ENCODE measurements at places on chromosomes 13 and 19.

- no peak for DNase-seq
These were observed 83.8 kb downstream of the CRYL1 start for GRCh38 chr13:20441879-20442278.

DNA sequence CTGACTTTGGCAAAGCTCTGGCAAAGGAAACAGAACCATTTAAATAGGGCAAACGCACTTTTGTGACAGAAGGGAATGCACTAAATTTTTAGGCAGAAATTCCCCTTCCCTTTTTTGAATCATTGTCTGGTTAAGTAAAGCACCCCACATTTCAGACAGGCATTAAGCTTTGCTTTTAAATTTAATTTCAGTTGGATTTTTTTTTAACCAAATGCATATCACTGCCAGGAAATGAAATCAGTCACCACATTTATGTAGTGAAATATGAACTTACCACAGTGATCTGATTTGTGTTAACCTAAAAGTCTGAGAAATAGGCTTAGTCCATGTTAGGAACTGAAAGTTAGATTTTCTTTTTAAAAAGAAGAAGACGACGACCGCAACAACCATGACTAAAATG is 10.8 kb downstream of the GPR183 start:
- DNase-seq = no peak

- DNase-seq = no peak
These were observed 10.6 kb upstream of the ZNF792 start for GRCh38 chr19:34974646-34975045.

DNA sequence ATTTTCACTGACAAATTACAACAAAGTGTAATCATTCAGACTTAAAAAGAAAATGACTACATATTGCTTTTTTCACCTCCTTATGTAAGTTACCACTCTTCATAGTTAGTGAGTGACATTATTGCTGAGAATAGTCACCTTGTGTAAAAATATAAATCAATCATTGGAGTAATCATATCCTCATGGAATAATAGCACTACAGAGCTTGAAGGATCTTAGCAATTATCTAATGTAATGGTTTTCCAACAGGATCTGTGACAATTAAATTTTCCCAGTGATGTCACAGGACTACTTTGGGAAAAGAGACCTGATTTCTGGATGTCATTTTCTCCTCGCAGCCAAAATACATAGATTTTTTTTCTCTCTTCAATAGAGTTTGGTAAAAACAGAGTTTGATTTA is 833.0 kb upstream of the PCDH9 start:
- DNase-seq = no peak

- no peak for DNase-seq
These were observed 9.5 kb upstream of the TIMM13 start for GRCh38 chr19:2436926-2437325.

DNA sequence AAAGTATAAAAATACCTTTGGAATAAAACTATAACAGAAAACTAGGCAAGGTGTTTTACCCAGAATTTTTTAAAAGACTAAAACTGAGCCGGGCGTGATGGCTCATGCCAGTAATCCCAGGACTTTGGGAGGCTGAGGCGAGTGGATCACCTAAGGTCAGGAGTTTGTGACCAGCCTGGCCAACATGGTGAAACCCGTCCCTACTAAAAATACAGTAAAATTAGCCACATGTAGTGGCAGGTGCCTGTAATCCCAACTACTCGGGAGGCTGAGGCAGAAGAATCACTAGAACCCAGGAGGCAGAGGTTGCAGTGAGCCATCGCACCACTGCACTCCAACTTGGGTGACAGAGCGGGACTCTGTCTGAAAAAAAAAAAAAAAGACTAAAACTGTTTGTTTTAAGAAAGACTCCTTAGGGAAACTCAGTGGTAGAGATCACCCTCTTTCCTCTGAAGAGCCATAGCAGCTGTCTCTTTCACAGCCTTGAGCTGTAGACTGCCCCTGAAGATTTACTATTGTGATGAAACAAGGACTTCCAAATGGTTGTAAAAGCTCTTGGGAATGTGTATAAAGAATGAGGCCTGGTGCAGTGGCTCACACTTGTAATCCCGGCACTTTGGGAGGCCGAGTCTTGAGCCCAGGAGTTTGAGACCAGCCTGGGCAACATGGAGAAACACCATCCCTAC is 14.7 kb upstream of the KCTD4 start:
- DNase-seq = no peak

DNA sequence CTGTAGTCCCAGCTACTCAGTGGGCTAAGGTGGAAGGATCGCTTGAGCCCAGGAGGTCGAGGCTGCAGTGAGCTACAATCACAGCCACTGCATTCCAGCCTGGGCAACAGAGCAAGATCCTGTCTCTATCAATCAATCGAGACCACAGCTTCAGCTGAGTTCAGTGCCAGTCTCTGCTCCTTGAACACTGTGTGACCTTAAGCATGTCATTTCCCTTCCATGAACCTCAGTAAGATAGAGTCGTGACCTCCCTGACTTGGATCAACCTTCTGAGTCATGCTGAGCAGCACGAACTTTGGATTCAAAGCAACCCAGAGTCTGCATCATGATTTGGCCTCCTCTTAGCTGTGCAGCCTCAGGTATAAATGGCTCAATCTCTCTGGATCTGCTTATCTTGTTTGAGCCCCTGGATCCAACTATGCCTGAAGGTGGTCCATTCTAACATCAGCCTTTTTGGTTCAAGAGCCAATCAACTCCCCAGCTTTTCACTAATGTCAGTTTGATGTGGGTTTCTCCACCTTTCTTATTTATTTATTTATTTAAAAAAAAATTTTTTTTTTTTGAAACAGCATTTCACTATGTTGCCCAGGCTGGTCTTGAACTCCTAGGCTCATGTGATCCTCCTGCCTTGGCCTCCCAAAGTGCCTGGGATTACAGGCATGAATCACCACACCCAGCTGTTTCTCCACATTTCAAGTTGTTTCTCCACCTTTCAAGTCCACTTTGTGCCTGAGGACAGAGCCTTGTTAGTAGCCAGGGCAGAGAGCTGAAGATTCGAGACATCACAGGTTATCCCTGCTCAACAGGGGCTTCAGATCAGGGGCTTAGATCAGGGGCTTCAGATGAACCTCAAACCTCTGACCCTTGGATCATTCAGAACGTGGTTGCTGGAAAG is 26.4 kb downstream of the PTPRS start:
- no peak for DNase-seq

DNA sequence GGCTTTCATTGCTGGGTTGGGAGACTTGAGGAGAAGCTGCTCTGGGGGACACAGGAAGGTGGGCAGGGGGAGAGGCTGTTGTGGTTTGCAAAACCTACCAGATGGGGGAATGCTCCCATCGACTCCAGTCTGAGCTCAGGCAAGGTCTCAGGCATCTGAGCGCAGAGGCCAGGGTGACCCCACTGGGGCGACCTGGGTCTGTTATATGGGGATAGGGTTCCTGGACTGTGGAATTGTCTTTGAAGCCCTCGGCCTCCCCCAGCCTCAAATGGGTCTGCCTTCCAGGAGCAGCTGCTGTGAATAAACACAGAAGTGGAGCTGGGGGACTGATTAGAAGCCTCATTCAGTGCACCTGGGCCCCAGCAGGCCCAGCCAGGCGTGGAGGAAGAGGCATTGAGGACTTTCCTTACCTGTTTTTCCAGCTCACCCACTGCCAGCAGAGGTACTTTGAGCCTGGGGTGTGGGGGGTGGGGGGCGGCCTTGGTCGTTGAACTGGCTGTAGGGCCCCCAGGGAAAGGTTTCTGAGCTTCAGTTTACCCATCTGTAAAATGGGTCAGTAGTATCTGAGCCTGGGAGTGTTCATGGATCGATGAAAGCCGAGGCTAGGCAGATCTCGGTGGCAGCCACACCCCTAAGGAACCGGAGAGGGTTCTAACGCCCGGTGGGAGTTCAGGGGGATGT is 1.4 kb downstream of the CERS4 start:
- no peak for DNase-seq

DNA sequence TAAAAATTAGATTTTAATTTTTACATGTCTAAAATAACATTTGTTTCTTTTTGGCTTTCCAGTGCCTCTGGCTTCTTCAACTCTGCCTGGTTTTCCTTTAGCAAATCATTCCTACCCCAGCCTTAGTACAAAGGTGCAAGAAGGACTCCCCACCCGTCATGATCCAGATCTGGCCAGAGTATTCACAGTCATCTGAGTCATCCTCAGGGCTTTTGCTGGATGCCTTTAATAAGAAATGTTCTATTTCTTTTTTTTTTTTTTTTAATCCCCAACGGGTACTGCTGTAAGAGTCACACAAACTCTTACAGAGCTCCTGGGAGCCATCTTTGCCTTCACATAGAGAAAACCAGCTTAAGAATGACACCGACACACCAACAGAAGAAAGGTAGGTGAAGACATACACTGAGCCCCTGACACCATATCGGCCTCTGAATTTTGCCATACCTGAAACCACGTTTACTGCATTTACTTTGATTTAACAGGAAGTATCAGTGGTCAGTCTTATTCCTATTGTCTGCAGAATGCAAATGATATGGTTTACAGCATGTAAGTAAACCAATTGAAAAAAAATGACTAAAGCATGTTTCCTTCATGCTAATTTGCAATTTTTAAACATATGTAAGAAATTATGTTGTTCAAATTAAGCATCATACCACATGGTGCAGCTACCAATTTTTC is 184.4 kb downstream of the NALCN start:
- DNase-seq = no peak

GRCh38 chr19:928471-929202 is 2.8 kb downstream of the ARID3A start:
- DNase-seq = no peak

GRCh38 chr13:35765366-35765765 is 288.9 kb upstream of the MAB21L1 start:
- no peak for DNase-seq

- DNase-seq = no peak
These were observed 500 bp downstream of the AP3D1 start for GRCh38 chr19:2150794-2151338.

GRCh38 chr13:76958841-76959432 is 10.6 kb downstream of the ACOD1 start:
- no peak for DNase-seq

DNA sequence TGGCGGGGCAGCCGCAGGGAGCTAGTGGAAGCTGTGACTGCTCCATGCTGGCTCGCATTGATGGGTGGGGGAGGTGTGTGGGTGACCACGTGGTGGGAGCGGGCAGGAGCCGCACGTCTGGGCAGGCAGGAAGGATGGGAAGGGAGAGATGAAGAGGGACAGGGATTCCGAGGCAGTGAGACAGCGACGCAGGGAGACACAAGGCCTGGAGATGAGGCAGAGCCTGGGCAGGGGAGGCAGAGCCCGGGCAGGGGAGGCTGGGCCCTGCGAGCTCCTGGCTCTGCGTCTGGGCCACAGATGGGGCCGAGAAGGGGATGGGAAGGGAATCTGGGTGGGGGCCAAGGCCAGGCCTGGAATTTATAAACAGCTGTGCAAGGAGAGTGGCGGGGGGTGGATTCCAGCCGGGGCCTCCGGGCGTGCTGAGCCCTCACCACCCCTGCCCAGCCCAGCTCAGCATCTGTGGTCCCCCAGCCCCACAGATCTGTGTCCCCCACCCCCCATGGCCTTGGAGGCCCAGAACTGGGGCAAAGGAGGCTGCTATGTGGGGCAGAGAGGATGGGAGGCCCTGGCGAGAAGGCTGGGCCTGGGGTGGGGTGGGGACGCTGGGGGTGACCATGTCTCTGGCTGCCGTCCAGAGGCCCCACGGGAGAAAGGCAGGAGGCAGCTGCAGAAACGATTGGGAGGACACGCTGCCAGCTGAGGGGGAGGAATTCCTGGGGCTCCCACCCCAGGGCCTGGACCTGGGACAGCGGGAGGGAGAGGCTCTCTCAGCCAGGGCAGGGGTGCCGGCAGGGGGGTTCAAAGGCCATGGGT is 6.0 kb downstream of the EHD2 start:
- no peak for DNase-seq

- DNase-seq = no peak
These were observed 8.0 kb downstream of the ZSCAN22 start for GRCh38 chr19:58334691-58335249.

Data from NCI-H774 (cell line).